MV-4-11 (cell line): ENCODE measurements at places on chromosomes 3 and 15.

DNA sequence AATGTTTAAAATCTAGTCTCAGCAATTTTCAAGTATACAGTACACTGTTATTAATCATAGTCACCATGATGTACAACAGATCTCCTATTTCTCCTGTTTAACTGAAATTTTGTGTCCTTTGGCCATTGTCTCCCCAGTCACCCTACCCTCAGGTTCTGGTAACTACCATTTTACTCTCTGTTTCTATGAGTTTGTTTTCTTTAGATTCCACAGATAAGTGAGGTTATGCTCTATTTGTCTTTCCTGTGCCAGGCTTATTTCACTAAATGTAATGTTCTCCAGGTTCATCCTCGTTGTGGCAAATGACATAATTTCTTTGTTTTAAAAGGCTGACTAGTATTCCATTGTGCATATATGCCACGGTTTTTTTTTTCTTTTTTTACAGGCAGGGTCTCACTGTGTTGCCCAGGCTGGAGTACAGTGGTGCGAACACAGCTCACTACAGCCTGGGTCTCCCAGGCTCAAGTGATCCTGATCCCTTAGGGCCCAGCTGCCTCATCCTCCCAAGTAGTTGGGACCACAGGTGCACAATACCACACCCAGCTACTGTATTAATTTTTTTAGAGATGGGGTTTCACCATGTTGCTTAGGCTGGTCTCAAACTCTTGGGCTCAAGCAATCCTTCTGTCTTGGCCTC, 50.0 kb downstream of the RAB7A start:
- no peak for DNase-seq

GRCh38 chr3:4906107-4906621, 73.1 kb upstream of the BHLHE40 start:
- DNase-seq, result no peak

DNA sequence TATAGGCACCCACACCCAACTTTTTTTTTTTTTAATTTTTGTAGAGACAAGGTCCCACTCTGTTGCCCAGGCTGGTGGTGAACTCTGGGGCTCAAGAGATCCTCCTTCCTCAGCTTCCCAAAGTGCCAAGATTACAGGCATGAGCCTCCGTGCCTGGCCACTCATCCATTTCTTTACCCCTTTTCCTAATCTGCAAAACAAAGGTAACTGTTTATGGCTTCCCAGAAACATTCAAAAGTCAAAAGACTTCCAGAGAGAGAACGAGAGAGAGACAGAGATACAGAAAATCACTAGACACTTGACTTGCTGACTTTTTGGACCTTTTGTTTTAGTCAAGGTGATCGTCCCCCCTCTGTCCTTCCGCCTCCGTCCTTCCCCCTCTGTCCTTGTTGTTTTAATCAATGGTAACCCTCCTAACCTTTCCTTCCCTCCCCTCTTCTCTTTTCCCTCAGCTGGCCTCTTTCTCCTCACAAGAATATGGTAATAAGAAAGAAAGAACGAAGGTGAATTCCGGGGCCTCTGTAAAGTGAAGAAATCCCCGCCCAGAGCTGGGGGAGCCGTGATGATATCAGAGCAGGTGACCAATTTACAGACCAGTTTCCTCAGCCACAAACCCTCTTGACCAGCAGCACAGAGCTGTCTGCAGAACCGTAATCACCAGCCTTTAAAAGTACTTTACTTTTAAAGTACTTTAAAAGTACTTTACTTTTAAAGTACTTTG, 21.9 kb downstream of the KLHL6 start:
- DNase-seq, result no peak

- DNase-seq, result no peak
These were observed 1.2 kb downstream of the PHC3 start for GRCh38 chr3:170180079-170180907.

GRCh38 chr3:183239046-183239445, 14.0 kb upstream of the B3GNT5 start:
- no peak for DNase-seq

DNA sequence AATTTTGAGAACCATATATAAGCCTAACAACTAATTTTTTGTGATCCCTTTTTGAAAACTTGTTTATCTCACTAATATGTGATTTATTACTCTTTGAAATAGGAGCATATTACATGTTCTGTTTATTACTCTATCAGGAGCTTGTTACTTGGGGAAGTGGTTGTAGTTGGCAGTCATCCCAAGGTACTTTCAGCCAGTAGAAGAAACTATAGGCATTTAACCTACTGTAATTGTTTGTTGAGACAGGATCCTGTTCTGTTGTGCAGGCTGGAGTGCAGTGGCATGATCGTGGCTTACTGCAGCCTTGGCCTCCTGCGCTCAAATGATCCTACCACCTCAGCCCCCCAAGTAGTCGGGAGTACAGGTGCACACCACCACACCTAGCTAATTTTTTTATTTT, 195.6 kb downstream of the TCF12 start:
- DNase-seq, result peak; percentile 50

DNA sequence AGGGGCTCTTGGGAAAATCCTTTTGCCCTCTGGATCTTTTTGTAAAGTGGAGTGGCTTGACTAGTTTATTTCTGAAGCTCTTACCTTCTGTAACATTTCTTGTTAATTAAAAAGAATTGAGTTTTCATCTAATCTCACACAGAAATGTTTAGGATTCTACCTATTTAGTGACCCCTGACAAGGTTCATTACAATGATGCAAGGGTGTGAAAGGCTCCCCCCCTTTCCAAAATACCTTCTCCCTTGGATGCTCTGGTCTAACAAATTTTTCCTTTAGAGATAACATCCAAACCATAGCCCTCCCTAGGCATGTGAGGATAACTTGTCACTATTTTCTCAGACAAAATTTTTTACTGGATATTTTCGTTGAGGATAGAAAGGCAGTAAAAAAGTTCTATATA, 223.9 kb downstream of the THRB start:
- no peak for DNase-seq

- no peak for DNase-seq
These were observed 11.9 kb upstream of the MUC20 start for GRCh38 chr3:195708626-195709481.

DNA sequence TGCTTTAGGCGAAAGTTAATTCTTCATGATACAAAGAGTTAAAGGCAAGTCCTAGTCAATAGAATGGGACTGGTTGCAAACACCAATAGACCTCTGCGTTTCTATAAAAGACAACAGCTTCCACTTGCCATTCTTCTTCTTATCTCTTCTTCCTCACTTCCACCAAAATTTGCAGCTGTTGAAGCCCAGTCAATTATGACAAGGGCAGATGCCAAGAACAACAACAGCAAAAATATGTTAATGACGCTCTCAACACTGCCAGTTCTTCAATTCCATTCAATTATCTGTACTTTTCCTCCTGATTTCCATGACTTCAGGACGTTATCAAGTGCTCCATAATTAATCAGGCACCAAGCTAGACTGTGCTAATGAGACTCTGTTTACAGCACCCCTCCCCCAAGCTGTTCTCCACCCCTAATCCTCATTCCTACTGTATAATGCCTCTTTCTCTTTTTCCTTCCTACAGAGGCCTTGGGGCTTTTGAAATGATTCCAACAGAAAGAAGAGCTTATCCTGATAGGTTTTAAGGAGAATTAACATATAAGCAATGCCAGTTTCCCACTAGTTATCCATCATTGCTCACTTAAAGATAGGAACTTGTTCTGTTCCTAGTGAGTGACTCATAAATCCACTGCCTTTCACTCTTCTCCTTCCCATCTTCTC, 1160.5 kb downstream of the IGSF11 start:
- no peak for DNase-seq

GRCh38 chr3:114646526-114646925, 352.7 kb downstream of the TIGIT start:
- no peak for DNase-seq

DNA sequence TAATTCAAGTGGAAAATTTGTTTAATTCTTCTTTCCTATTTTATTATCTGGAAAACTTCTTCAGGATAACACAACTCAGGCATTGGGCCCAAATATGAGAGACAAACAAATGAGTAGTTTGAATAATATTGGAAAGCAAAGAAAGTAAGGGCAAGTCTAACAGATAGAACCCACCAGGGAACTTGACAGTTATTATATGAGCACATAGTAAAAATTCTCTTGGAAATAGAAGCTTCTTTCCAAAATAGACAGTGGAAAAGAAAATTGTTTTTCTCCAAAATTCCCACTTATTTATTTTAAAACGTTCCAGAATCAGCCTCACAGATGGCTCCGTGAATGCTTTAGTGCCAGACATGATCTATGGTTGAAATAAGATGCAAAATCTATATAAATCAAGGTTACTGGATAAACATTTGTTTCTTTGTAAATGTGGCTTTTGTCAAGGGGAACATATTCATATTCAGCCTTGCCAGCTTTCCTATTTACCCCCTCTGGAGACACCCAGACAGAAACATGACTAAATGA, 23.9 kb downstream of the LDHAL6B start:
- no peak for DNase-seq

DNA sequence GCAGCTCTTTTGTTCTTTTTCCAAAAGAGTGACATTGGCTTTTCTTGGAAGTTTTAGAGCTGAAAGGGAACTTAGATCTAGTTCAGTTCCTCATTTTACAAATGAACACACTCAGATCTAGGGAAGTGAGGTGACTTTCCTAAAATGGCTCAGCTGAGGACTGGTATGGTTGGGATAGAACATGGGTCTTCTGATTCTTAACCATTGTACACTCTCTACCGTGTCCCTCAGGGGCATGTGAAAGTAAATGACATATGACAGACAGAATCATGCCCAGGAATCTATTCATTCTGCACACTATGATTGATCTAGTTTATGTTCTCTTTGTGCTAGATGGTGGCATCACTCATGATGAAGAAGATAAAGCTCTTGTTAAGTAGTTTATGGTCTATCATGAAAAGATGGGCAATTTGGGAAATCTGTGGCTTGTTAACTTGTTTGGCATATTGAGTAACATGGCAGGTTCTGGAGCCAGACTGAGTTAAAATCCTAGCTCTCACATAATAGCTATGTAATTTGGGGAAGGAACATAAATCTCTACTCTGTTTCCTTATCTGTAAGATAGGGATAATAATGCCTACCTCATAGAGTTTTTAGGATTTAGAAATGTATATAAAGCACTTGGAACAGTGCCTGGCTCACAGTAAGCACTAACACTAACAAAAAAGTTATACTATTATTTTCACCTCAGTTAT, 30.9 kb downstream of the UBE2E1 start:
- DNase-seq, result peak; percentile 72

DNA sequence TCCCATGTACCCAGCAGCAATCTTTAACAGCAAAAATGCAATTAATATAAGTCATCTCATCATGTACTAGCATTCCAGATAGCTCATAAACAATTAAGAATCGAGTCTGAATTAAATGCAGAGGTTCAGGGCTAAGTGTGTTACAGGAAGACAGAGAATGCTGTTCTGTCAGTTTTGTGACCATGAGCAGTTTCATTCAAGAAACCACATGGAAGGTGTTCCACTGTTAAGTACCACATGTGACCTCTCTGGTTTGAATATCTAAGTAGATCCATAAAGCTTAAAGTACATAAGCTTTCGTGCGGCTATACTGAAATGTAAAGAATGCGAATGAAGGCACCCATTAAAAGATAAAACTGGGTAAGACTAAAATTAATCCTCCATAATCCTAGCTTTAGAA, 272.3 kb downstream of the IL5RA start:
- no peak for DNase-seq

- no peak for DNase-seq
These were observed 767 bp upstream of the GATA2 start for GRCh38 chr3:128493570-128494366.

GRCh38 chr3:183725387-183725786, 27.8 kb downstream of the YEATS2 start:
- no peak for DNase-seq

GRCh38 chr15:31241888-31242522, 84.6 kb upstream of the KLF13 start:
- DNase-seq, result no peak

GRCh38 chr3:122742234-122742633, 51.4 kb downstream of the HSPBAP1 start:
- DNase-seq, result no peak

DNA sequence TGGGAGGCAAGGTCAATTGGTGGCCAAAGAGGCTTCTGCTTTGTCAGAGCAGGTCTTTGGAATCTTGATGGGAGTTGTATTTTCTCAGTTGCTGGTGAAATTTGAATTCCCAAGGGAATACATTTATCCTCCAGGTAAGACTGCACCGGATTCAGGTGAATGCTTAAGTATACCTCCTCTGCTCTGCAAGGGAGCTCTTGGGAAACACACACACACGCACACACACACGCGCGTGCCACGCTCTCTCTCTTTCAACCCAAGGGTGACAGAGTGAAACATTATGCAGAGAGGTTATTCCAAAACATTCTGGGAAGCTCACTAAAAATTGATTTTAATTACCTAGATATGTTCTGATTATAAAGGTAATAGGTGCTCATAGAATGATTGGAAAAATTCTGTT, 33.7 kb downstream of the ST6GAL1 start:
- DNase-seq, result no peak

- no peak for DNase-seq
These were observed 1.6 kb upstream of the TKT start for GRCh38 chr3:53257465-53257864.

DNA sequence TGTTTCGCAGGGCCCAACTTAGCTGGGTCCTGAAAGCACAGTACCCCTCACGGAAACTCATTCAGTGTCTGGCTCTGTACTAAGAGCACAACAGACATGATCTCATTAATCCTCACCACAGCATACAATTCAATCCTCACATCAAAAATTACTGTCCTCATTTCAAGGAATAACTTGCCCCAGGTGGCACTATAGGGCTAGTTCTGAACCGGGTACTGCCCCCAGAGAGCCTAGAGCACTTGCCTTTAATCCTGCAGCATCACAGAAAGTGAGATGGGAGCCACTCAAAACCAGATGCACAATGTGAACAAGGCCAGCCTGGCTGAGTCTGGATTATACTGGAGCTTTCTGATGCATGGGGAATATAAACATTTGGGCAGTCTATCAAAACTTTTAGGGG, 122.6 kb downstream of the OSBPL10 start:
- DNase-seq, result no peak

DNA sequence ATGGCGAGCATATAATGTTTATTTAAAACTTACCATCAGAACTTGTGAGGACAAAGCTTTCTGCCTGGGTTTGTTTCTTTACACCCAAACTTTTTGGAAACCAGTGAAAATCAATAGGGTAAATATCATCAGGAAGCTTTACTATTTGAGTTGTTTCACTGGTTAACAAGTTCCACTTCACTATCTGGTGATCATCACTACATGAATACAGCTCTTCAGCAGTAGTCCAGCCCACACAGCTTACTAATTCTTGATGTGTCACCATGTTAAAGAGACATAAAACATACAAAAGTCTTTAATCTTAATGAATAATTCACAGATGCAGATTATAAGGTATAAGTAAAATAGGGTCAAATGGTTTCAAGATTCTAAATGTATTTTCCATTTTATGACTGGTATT, 17.6 kb downstream of the IFT80 start:
- no peak for DNase-seq

DNA sequence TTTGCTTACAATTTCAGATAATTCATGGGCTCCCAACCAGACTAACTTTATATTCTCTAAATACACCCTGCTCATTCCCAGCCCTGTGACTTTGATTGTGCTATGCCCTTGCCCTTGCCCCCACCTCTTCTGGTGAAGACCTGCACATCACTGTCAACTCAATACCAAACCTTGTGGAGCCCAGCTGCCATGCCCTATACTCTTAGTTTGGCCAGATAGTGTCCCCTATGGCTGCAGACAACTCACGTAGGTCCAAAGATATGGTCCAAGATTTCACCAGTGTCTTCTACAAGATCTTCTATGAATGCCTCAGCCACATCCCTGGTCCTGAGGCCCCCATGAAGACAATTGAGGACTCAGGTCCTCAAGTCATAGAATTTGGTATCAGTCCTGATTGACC, 118.3 kb upstream of the EIF1B start:
- no peak for DNase-seq

- DNase-seq, result peak; percentile 36
These were observed 19.7 kb downstream of the ABHD2 start for GRCh38 chr15:89107984-89108383.
